ENCODE measurements at places on chromosomes 4 and X.

DNA sequence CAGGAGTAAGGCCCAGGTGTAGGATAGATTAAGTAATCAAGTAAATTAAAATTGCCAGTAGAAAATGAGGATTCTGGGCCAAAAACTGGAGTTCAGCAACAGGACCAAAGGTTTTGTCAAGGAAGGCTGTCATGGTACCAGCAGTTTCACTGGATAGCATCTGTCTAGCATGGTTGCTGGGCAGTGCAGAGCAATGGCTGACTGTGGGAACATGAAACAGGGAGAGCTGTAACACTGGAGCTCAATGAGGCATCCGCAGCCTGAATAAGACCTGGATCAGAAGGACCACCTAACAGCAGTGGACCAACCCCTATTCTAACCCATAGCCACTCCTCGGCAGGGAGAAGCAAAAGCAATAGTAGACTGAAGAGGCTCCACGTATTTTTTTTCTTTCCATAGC is 132.4 kb downstream of the ATOH1 start:
- DNase-seq, result no peak

- DNase-seq, result no peak
Observed at GRCh38 chr4:30616942-30617646, 103.1 kb upstream of the PCDH7 start.

DNA sequence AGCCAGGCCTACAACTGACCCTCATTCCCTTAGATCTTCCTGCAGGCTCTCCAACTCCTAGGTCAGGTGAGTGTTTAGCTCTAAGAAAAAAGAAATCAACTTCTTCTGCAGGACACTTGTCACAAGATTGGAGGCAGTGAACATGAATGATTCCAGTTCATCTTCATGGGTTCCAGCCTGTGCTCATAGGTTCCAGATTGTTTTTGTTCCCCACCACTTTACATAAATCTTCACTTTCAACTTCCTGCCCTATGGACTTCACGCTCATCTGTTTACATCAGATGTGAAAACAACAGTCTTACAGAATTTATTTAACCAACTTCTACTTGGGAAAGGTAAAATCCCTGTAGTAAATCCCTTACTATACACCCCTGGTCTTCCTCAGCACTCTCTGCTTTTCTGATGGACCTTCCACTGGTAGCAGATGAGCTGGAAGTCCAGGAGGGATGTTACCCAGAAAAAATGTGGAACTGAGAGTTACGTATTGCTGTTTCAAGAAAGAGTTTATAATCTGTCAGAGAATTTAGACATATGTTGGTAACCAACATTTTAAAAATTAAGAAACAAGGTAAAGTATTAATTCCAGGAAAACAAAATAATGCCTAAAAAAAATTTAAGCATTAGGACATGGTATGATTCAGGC is 62.4 kb downstream of the ANAPC10 start:
- no peak for DNase-seq

GRCh38 chr4:155392481-155393184 is 15.9 kb upstream of the MAP9 start:
- no peak for DNase-seq

GRCh38 chr4:77994194-77994721 is 62.9 kb upstream of the FRAS1 start:
- DNase-seq, result no peak
